NCI-H1694 treated with DMSO at 0.1 percent for 48 hours (cell line): ENCODE measurements at places on chromosomes 7 and 10.

GRCh38 chr7:1004018-1004852 lies 21.3 kb downstream of the CYP2W1 start:
- no peak for DNase-seq

GRCh38 chr10:13054844-13055243 lies 45.1 kb upstream of the OPTN start:
- DNase-seq = no peak

DNA sequence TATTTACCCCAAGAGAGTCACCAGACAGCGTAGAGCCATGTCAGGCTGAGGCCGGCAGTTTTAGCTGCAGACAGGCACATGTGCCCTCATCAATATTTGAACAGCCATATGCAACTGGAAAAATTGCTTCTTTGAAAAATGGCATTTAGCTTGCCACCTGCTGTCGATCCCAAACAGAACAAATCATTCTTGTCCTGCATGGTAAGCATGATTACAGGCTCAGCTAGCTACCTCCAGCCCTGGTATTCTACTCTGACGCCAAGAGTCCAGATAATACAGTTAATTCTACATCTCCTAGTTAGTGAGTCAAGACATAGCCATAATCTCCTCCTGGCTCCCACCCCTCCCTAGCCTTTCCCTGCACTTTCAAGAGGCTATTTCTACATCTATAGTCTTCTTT lies 7.7 kb downstream of the CREB3L2 start:
- DNase-seq = no peak

DNA sequence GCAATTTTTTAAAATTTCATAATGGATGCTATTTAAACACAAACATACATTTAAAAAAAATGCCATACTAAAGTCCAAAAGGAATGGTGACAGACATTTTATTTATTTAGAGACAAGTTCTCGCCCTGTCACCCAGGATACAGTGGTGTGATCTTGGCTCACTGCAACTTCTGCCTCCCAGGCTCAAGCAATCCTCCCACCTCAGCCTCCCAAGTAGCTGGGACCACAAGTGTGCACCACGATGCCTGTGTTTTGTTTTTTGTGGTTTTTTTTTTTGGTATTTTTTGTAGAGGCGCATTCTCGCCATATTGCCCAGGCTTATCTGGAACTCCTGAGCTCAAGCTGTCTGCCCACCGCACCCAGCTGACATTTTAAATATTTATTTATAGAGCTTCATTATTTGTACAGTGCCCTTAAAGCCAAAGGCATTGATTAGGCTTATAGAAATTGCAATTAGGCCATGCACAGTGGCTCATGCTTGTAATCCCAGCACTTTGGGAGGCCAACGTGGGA lies 703.5 kb downstream of the AUTS2 start:
- no peak for DNase-seq

- DNase-seq = no peak
Measured at GRCh38 chr7:3960942-3961341, 659.9 kb downstream of the SDK1 start.

DNA sequence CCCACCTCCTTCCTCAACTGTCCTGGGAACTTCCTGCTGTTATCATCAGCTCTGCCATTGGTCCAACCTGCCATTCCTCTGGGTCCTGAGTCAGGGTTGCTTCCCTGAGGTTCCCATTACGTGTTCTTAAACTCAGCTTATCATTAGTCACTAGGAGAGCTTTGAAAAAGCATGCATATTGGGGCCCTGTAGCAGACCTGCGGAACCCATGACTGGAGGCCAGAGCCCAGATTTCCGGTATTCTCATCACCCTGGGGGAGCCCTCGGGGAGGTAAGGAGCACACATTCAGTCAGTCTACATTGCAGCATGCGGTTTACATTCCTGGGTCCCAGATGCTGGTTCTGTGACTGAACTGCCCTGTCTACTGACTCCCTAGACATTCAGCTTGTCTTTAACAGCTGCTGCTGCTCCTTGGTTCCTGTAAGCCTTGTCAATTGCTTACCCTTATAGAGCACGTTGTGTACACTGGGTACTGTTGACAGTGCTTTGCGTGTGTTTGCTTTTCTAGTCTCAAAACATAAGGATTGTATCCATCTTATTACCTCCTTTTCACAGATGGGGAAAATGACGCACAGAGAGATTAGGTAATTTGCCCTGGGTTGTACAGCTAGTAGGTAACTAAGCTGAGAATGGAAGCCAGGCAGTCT lies 12.8 kb downstream of the CDHR3 start:
- no peak for DNase-seq

- DNase-seq = no peak
Measured at GRCh38 chr10:57579926-57580325, 687.8 kb downstream of the IPMK start.

DNA sequence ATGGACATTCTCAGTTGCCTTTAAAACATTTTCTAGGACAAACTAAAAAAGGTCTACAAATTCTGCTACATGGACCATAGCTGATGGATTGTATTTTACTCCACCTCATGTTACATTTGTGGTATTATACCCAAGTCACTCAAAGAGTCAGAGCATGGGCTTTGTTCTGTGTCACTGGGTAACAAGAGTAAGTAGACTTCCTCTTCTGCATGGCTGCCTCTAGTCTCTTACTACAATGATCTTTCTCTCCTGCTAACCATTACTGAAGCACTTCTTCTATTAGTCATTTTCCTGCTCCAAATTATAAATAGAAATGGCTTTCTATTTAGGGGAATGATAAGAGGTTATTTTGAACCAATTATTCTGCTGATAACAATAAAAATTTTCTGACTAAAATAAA lies 727.4 kb upstream of the NRP1 start:
- no peak for DNase-seq

- peak; percentile 47 for DNase-seq
Measured at GRCh38 chr10:44974628-44975430, 3.8 kb downstream of the DEPP1 start.

DNA sequence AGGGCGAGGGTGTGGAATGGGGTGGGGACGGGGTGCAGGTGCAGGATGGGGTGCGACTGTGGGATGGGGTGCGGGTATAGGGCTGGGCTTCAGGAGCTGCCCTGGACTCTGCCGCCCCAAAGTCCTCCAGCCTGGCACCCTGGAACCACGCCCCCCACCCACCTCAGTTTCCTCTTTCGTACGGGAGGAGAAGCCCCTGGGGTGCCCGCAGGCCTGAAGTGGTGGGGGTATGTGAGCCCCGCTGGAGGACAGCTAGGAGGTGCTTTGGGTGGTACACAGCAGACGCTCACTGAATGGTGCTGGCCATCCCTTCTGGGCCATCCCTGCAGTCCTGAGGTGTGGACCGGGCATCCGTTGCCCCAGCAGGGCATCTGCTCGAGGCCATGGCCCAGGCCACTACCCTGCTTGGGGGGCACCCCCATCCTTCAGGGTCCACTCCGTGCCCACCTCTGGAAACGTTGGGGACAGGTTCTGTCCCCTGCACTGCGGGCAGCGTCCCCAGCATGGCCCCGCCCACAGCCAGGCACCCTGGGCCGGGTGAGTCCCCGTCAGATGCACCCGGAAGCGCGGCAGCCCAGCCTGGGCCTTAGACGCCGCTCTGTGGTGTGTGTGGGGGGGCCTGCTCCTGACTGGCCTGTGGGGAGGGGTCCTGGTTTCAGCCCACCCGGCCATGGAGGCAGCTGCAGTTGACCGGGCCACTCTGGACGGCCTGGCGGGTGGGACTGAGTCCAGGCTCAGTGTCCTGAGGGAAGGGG lies 41.6 kb downstream of the UNCX start:
- DNase-seq = no peak

- peak; percentile 85 for DNase-seq
Measured at GRCh38 chr7:14973712-14974428, 71.3 kb upstream of the DGKB start.

DNA sequence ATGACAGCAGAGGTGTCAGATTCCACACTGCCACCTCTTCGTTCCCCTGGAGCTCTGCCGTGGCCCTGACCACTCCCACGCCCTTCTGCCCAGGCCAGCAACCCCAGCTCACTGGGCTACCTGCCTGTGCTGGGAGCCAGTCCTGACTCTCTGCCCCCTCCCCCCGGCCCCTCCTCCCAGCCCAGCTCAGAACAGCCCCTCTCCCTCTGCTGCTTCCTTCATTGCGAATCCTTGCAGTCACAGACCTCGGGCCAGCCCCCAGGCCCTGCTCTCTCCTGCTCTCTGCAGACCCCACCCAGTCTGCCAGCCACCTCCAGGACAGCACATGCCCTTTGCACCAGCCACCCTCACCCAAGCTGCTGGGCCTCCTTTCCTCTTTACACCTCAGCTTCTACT lies 60.4 kb downstream of the TCERG1L start:
- no peak for DNase-seq

GRCh38 chr10:110436554-110437350 lies 61.0 kb upstream of the DUSP5 start:
- DNase-seq = no peak

DNA sequence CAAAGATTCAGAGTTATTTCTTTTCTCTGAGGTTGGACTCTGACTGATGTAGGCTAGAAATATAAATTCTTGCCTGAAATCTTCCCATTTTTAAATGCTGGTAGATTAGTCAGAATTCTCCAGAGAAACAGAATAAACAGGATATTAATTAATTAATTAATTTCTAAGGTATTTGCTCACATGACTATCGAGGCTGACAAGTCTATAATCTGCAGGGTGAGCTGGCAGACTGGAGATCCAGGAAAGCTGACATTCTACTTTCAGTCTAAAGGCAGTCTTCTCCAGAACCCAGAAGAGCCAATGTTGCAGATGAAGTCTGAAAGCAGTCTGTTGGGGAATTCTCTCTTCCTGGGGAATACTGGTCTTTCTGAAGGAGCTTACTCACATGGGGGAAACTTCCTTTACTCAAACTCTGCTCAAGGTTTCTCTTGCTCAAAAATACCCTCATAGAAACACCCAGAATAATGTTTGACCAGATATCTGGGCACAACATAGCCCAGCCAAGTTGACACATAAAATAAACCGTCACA lies 189.7 kb downstream of the KIF20B start:
- DNase-seq = no peak

DNA sequence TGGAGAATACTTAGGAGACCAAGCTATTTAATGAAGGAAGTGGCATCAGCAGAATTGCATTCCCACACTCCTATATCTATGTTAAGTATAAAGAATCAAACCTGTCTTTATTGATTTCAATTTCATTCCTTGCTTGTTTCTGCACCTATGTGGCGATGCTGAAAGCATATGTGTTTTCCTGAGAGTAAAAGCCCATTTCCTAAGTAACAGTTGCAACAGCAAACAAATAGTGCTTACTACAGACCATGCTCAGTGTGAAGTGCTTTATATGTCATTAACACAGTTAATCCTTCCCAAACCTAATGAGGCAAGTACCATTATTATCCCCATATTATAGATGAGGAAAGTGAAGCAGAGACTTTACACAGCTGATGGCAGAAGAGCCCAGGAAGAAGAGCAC lies 552.1 kb downstream of the PARD3 start:
- DNase-seq = no peak

- no peak for DNase-seq
Measured at GRCh38 chr7:84664626-84665025, 470.0 kb upstream of the SEMA3A start.

- DNase-seq = no peak
Measured at GRCh38 chr7:87833130-87833529, 43.0 kb downstream of the SLC25A40 start.

DNA sequence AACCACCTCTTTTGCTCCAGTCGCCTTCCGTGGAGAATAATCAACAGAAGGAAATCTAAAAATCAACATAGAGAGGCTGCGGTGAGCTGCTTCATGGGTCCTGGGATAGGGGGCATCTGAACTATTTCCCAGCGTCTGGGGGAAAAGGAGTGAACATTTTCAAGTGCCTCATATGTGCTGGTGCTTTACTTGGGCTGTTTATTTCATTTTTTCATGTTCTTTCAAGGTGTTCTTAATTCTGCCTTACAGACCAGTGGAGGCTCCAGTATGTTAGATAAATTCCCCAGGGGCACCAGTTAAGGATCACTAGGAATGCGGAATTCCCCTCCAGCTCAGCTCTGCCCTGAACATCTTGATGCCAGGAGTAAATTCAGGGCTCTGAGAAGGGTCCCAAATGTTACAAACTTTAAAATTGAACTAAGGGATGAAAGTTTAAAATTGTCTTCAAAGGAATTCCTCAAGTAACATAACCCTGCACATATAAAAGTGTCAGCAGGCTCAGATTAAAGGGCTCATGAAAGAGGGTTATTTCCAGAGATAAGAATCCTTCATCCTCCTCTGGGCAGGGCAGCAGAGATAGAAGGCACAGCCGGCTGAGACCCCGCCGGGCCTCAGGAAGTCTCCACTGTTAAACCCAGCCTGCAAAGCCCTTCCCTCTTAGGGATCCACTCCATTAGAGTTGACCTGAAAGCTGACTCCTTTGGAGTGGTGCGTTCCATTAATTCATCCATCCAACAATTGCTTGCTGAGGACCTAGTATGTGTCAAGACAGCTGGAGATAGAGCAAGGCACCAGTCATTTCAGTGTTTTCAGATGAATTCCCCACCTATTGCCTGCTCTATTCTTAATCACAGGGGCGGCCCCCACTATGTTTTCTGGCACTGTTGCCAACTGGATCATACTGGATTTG lies 345.8 kb downstream of the KCNMA1 start:
- no peak for DNase-seq

DNA sequence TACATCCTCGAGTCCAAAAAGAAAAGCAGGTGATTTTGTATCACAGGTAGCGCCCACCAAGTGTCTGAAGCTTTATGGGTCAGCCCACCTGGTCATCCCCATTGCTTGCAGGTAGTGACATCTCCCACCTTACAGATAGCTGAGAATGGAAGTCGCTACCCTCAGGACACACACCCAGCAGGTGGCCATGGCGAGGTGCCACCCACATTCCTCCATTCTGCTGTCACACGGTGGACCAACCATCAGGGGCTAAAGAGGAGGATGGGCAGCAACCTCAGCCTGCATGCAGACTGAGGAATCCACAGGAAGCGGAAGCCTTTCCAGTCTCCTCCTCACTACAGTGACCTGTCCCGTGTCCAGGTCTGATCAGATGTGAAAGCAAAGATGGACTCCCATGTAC lies 162.8 kb downstream of the PAXIP1 start:
- no peak for DNase-seq

DNA sequence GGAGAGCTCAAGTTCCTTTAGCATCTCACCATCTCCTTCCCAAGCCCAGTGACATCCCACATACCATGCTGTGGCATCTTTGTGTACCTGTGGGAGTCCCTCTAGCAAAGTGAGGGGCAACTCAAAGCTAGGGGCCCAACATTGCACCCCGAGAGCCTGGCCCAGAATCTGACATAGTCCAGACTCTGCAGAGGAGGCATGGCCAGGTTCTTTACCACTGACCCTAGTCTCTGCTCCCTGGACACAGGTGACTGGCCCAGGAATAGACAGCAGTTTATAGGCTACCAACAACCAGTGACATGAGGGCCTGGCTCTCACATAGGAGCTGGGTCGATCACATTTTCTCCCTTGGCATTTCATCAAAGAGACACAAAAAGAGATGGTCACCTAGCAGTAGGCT lies 444.0 kb upstream of the ZMIZ1 start:
- no peak for DNase-seq

DNA sequence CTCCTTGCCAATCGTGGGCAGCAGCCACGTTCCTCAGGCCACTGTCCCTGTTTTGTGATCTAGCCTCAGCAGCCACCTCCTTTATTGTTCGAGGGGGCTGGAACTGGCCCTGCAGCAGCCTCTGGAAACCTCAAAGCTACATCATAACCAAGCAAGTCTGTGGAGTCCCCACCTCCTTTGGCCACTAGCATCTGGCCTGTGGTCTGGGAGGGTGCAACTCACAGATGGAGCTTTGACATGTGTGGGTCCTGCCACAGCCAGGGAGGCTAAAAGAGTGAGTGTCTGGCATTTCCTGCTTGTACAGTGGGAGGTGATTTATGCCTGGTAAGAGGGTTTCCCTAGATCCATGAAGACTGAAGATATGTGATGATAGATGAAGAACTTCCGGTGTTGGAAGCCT lies 32.3 kb upstream of the NUB1 start:
- no peak for DNase-seq

GRCh38 chr10:26612151-26612915 lies 85.2 kb upstream of the PDSS1 start:
- no peak for DNase-seq
